ENCODE measurements at places on chromosomes 12 and 14. TPM values are rescaled to one million over a fixed set of nuclear protein-coding genes. Genes with fewer than 3 reads are reported as not detected.

DNA sequence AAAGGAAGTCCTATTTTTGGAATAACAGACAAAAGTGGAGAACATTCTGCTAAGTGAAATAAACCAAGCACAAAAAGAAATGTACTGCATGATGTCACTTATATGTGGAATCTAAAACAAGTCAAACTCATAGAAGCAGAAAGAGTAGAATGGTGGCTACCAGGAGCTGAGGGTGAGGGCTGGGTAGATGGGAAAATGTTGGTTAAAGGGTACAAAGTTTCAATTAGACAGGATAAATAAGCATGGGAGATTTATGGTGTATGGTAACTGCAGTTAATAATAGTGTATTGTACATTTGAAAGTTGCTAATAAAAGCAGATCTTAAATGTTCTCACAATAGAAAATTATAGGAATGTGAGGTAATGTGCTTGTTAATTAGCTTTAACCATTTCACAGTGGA, 12.8 kb downstream of the LUM start:
- no peak for DNase-seq

DNA sequence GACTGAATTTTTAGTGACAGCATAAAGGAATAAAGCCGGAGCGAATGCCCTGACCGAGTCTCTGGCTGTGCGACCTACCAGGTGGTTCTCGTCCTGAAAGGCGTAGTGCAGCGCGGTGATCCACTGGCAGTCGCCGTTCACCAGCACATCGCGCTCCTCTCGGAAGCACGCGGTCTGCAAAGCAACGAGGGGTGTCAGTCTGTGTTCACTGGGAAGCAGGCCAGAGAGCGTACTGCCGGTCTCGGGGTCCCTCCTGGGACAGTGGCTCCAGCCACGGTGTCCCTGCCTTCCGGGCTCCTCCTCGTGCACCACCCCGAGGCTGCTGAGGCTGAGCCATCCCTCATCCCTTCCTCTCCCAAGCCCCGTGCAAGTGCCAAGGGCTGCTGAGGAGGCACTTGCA, 53.5 kb downstream of the CDC42BPB start:
- DNase-seq: no peak

DNA sequence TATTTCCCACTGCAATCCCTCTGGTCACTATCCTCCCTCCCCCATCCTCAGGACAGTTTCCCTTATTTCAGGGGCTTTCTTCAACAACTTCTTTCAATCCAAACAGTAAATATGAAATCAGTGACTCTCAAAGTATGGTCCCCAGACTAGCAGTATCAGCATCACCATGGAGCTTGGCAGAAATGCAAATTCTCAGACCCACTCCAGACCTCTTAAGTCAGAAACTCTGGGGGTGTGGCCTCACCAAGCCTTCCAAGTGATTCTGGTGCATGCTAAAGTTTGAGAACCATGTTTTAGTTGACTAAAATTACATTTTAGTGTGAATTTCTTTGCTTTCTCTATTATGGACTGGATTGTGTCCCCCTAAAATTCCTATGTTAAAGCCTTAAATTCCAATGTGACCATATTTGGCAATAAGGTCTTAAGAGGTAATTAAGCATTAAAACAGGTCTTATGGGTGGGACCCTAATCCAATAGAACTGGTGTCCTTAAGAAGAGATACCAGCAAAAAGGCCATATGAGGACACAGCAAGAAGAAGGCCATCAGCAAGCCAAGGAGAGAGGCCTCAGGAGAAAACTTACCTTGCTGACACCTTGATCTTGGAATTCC, 23.2 kb downstream of the ATP2B1 start:
- DNase-seq: no peak

GRCh38 chr12:25825446-25825845, 133.0 kb upstream of the RASSF8 start:
- no peak for DNase-seq

DNA sequence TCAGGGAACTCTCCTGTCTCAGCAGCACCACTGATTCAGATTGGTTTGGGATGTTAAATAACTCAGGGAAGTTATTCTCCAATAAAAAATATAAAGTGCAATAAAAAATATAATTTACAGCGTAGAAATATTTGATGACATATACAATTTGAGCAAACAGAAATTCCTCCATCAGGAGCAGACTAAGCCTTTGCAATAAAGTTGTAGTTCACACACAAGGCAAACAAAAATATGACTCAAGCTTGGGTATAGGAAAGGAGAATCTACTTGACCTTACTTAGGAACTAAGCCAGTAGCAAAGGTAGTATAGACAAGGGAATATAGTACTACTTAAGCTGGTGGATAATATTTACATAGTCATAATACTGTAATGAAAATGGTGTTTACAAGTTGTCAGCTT, 264.1 kb downstream of the KIF21A start:
- DNase-seq: no peak

GRCh38 chr12:9649532-9649940, 20.0 kb upstream of the CLEC2D start:
- no peak for DNase-seq

GRCh38 chr12:123163227-123163626, 12.3 kb upstream of the PITPNM2 start:
- no peak for DNase-seq

The MUCL1 gene
- total RNA-seq: not detected
